Bladder microvascular endothelial cell (primary cell): ENCODE measurements at places on chromosomes 12 and 14. TPM values are rescaled to one million over a fixed set of nuclear protein-coding genes. Genes with fewer than 3 reads are reported as not detected.

Gene LTB4R
- 2.4 and 4.2 TPM in 2 replicates for total RNA-seq

Gene EXOC3L4
- total RNA-seq: not detected in 2 replicates

Gene KCNC2
- total RNA-seq: 0.32 TPM in 1 of 2 replicates, not detected in the other

Gene DPY19L2
- total RNA-seq: 0.16 and 3.2 TPM in 2 replicates

Gene ANKLE2
- total RNA-seq: 39.5 and 128 TPM in 2 replicates

Gene MYH6
- total RNA-seq: not detected in 2 replicates

Gene SERPINA5
- total RNA-seq: 0.31 TPM in 1 of 2 replicates, not detected in the other

Gene ARF6
- total RNA-seq: 45.7 and 49.7 TPM in 2 replicates

Gene ADAM21
- total RNA-seq: 0.32 and 0.44 TPM in 2 replicates

Gene SYT1
- total RNA-seq: 3.6 and 28.8 TPM in 2 replicates

Gene GLS2
- 0.16 and 0.44 TPM in 2 replicates for total RNA-seq

Gene PSMC1
- 73.5 and 161 TPM in 2 replicates for total RNA-seq

Gene MMP17
- 3.4 and 5.1 TPM in 2 replicates for total RNA-seq

Gene BIN2
- not detected in 2 replicates for total RNA-seq

Gene SLC38A4
- under 0.01 and 4.2 TPM in 2 replicates for total RNA-seq

Gene KRT80
- total RNA-seq: 0.16 and 1.0 TPM in 2 replicates

Gene DIO2
- under 0.01 and 0.19 TPM in 2 replicates for total RNA-seq

Gene ARID2
- 8.1 and 26.5 TPM in 2 replicates for total RNA-seq

Gene EFS
- total RNA-seq: 0.13 TPM in 1 of 2 replicates, not detected in the other

Gene KRT1
- total RNA-seq: not detected in 2 replicates

Gene C2CD5
- 12.8 and 19.4 TPM in 2 replicates for total RNA-seq

Gene CPSF2
- 21.2 and 62.3 TPM in 2 replicates for total RNA-seq

Gene C1R
- total RNA-seq: 1.0 and 4.0 TPM in 2 replicates

Gene LRRC9
- total RNA-seq: not detected in 2 replicates

Gene SCYL2
- 27.7 and 40.8 TPM in 2 replicates for total RNA-seq

Gene OTOGL
- total RNA-seq: 0.16 and 0.38 TPM in 2 replicates

Gene ANAPC7
- total RNA-seq: 35.8 and 75.0 TPM in 2 replicates

Gene SETD1B
- total RNA-seq: 2.6 and 6.6 TPM in 2 replicates

Gene KRT74
- not detected in 2 replicates for total RNA-seq

Gene POTEM
- total RNA-seq: not detected in 2 replicates

Gene NRXN3
- 0.16 and 0.19 TPM in 2 replicates for total RNA-seq

Gene RNASE3
- total RNA-seq: not detected in 2 replicates

Gene TMEM132D
- total RNA-seq: not detected in 2 replicates

Gene ZNF385A
- 0.81 and 1.4 TPM in 2 replicates for total RNA-seq

Gene SELPLG
- 0.16 and 0.25 TPM in 2 replicates for total RNA-seq

Gene CD163
- not detected in 2 replicates for total RNA-seq

Gene AQP2
- not detected in 2 replicates for total RNA-seq

Gene CMA1
- total RNA-seq: not detected in 2 replicates
